ENCODE measurements at places on chromosomes 16 and 17. TPM values are rescaled to one million over a fixed set of nuclear protein-coding genes. Genes with fewer than 3 reads are reported as not detected.

The TBC1D24 gene
- 5.0 TPM for total RNA-seq

The KRT15 gene
- 2.6 TPM for total RNA-seq

The DCTPP1 gene
- total RNA-seq = not detected

The TBC1D3I gene
- total RNA-seq = not detected

The BRIP1 gene
- not detected for total RNA-seq

The CCL4 gene
- not detected for total RNA-seq

The GAST gene
- not detected for total RNA-seq

The GAN gene
- total RNA-seq = 12.3 TPM

The ELOB gene
- total RNA-seq = 68.1 TPM

The KRTAP4-5 gene
- total RNA-seq = not detected

The PRSS36 gene
- 2.6 TPM for total RNA-seq

The C17orf107 gene
- 3.1 TPM for total RNA-seq

GRCh38 chr16:79868841-79869240, 268.3 kb upstream of the MAF start:
- DNase-seq = no peak

GRCh38 chr16:2093793-2094192, 41.9 kb downstream of the PKD1 start:
- no peak for DNase-seq

- no peak for DNase-seq
Observed at GRCh38 chr16:14372471-14372870, 257.6 kb downstream of the PARN start.

DNA sequence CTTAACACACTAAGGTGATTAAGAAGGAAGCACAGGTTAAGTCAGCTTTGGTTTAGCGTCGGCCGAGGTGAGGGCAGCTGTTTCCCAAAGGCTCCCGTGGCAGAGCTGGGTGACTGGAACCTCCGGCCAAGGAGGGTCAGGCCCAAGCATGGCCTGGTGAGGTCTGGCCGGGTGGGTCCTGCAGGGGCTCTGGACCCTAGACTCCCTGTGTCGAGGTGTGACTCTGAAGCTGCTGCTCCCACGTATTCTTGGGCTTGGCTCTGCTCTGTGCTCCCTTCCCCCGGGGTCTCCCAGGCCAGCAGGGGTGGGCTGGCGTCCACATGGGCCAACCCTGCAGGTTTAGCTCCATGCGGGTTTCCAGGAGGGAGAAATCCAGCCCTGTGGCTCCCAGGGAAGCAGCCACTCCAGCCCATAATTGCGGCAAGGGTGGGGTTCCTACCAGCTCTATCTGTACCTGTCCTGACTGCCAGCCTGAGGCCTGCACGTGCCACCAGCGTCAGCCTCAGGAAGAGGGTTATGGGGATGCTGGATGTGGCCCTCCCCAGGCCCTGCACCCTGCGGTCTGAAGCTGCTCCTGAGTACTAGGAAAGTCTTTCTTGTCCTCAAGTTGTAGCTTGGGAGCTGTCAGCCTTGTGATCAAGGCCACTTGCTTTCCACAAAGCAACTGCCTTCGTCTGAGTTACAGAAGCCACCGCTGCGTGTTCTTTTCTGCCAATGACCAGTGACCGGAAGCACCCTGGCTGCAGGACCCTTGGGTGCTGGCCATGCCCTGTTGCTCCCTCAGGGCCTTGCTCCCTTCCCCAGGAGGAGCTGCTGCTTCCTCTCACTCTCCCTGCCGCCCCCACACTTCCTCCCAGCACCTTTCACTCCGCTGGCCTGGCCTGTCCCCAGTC, 4.8 kb downstream of the CDK5R1 start:
- no peak for DNase-seq

DNA sequence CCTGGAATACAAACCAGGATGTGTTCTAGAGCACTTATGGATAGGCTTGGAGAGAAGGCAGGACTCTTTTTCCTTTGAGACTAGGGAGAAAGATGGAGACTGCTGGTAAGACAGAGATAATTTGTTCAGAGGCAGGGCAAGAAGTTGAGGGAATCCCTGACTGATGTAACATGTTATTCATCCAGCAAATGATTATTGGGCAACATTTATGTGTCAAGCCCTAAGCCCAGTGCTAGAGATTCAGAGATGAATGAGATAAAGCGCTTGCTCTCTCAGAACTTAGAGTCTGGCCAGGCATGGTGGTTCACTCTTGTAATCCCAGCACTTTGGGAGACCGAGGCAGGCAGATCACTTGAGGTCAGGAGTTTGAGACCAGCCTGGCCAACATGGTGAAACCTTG, 47.8 kb upstream of the NUFIP2 start:
- no peak for DNase-seq

GRCh38 chr16:50301626-50302471, 35.5 kb downstream of the ADCY7 start:
- no peak for DNase-seq

DNA sequence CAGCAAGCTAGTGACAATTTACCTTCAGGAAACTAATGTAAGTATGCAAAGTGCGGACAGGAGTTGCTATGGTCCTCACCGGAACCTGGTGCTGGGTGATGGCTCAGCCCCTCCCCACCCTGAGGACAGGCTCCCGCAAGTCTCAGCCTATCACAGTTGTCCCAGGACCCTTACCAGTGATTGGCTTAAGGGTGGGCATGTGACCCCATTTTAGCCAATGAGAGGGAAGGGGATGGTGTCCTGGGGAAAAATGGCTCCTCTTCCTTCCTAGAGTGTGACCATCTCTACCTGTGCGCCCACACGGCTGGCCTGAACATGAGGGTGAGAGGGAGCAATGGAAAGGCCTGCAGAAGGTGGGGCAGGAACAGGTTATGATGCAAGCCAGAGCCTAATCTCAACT, 80.4 kb downstream of the C16orf78 start:
- DNase-seq = no peak

DNA sequence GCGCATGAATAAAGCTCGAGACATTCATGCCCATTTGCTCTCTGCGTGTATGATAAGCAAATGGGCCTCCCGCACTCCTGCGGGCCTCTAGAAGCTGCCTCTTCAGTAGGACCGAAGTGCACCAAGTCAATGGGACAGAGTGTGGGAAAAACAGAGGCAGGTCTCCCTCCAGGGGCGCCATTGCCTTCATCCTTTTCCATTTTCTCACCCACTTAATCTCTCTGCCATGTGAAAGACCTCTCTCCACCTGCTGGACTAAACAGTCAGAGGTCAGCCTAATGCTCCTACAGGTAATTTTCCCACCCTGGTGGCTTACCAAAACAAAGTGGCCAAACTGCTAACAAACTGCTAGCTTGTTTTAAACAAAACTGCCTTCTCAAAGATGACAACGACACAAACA, 210.9 kb downstream of the ZFHX3 start:
- no peak for DNase-seq

GRCh38 chr16:4316864-4317531, 1.1 kb downstream of the GLIS2 start:
- DNase-seq = peak; percentile 66

DNA sequence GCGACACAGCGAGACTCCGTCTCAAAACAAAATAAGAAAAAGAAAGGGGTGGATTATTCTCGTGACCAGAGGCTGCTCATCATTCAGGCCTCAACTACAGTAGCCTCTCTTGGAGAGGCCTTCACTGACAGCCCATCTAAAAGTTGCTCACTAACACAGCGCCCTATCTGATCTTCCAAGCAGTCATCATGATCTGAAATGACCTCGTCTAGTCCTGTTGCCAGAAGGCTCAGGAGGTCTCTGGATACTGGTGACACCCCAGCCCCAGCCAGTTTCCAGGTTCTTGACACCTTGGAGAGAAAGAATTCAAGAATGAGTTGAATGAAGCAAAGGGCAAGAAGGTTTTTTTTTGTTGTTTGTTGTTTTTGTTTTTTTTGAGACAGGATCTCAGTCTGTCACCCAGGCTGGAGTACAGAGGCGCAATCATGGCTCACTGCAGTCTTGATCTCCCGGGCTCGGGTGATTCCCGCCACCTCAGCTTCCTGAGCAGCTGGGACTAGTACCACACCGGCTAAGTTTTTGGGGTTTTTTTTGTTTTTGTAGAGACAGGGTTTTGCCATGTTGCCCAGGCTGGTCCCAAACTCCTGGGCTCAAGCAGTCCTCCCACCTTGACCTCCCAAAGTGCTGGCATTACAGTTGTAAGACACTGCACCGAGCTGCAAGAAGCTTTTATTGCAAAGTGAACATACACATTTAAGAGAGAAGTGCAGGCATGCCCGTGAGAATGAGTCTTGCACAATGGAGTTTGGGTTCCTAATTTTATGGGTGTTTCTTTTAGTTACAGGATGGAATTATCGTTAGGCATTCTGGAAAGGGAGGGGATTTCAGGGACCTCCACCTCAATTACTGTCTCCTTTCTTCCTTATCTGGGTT, 2.7 kb upstream of the ZC3H7A start:
- DNase-seq = no peak

GRCh38 chr16:3101841-3102470, 2.9 kb upstream of the ZSCAN10 start:
- DNase-seq = no peak

DNA sequence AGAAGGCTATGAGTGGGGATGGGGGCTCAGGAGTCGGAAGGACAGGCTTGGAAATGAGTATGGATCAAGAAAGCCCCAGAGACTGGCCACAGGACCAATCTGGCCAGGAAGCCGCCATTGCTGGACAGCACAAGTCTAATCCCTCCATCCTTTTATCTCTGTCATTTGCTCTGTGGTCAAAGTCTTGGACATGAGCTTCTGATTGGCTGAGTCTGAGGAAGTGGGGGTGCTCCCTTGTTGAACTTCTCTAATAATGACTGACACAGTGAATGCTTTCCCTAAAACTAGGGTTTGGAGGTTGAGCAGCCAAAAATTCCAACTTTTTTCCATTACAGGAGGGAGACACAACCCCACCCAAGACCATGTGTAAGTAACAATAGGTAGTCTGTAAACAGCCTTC, 97.4 kb downstream of the MARF1 start:
- DNase-seq = no peak

DNA sequence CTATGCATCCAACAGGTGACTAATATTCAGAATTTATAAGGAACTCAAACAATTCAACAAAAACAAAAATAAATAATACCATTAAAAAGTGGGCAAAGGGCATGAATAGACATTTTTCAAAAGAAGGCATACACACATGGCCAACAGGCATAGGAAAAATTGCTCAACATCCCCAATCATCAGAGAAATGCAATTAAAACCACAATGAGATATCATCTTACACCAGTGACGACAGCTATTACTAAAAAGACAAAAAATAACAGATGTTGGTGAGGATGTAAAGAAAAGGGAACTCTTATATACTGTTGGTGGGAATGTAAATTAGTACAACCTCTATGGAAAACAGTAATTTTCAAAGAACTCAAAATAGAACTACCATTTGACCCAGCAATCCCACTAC, 250.4 kb upstream of the N4BP1 start:
- no peak for DNase-seq

DNA sequence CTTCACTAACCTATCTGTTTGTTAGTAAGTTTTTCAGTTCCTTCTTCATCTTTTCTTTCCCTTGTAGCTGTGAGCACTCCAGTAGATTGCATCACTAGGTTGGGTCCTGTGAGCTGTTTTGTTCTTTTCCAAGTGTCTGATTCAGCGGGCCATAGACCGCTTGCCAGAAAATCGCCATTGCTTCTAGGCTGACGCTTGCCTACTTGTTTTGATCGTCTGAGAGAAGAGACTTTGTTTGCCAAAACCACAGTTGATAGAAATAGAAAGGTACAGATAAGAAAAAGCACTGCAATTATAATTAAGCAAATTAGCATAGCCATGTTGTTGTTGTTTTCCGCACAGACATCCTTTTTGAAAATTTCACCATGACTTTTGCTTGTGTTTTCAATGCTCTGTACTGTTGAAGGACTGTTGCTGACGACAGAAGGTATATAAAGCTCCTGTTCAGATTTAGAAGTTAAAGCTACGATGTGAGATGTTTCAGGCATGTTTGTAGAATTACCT, 3.1 kb downstream of the EVI2A start:
- DNase-seq = peak; percentile 40

GRCh38 chr16:53465606-53466280, 31.5 kb downstream of the RBL2 start:
- DNase-seq = no peak

GRCh38 chr16:55615071-55615470, 40.7 kb upstream of the SLC6A2 start:
- no peak for DNase-seq

- DNase-seq = no peak
Observed at GRCh38 chr17:32191306-32191705, 49.0 kb downstream of the RHOT1 start.

GRCh38 chr16:55469821-55470532, 9.0 kb upstream of the MMP2 start:
- DNase-seq = no peak

- no peak for DNase-seq
Observed at GRCh38 chr16:64012166-64012565, 1109.7 kb downstream of the CDH11 start.

DNA sequence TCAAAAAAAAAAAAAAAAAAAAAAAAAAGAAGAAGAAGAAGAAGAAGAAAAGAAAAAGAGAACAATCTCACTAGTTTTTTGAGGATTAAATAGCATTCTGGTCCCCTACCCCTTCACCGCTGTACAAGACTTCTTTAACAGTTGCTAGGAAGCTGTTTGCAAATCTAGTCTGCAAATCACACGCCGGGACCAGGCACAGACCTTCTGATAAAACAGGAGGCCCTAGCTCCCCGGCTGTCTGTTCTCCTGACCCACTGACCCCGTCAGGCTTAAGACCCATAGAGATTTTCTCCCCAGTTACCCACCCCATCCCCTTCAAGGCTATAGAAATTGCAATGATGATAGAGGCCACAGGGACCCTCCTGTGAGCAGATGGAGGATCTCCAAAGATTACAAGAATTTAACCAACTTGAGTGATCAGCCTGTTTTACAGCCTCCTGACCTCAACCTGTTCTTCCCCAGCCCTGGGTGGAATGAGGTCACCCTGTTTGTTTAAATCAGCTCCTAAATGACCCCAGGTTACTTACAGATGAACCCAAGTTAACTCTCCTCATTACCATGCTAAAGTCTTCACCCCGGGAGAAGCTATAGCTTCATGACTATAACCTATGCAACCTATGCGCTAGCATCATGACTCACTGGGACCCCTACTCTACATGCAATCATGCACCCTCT, 11.8 kb upstream of the SULT1A1 start:
- DNase-seq = no peak

DNA sequence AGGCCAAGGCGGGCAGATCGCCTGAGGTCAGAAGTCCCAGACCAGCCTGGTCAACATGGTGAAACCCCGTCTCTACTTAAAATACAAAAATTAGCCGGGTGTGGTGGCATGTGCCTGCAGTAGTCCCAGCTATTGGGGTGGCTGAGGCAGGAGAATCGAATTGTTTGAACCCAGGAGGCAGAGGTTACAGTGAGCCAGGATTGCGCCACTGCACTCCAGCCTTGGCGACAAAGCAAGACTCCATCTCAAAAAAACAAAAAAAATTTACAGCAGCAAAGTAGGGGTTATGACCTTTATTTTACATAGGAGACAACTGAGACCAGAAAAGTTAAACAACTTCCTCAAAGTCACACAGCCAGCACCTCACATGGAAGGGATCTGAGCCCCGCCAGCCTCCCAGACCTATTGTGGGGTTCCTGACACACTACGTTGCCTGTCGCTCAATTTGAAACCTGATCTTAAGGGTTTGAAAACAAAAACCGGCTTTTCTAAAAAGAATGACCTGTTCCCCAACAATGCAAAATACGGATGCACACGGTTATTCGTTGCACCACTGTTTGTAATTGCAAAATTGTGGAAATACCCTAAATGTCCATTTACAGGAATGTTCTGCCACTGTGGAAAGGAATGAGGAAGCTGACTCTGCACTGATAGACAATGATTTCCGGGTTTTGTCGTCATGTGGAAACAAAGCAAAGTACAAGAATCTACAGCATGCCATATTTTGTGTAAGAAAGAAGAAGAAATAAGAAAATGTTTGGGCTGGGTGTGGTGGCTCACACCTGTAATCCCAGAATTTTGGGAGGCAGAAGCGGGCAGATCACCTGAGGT, 77.2 kb downstream of the CNGB1 start:
- no peak for DNase-seq

- no peak for DNase-seq
Observed at GRCh38 chr16:64450177-64450576, 671.7 kb downstream of the CDH11 start.
